ENCODE measurements at places on chromosomes 5 and 9.

DNA sequence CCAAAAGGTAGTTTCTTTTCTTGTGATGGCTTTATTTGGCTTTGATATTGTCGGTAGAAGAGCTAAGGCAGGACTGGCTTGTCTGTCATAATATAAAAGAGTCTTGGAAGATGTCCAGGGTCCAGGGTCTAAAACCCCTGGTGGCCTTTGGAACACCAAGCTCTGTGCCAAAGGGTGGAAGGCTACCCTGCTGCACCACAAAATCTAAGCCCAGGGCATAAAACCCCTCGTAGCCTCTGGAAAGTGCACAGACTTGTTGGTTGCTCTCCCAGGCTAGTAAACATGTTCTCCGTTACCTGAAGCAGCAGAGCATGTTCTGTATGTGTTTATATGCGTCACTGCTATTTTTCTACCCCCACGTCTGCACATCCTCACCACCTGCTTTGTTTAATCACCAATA lies 75.5 kb downstream of the OSTF1 start:
- H3K27me3 ChIP-seq, result no peaks in the 10 kb centered on the region
- H3K4me1 ChIP-seq, result peaks cover 7% of the 10 kb centered on the region
- no peak overlapping the region for H3K4me3 ChIP-seq
- no peak overlapping the region for H3K27ac ChIP-seq
- H3K36me3 ChIP-seq, result no peaks in the 10 kb centered on the region
- DNase-seq, result no peak

- no peaks in the 10 kb centered on the region for H3K4me1 ChIP-seq
- H3K36me3 ChIP-seq, result no peaks in the 10 kb centered on the region
- H3K4me3 ChIP-seq, result no peak overlapping the region
- no peak overlapping the region for H3K27ac ChIP-seq
Observed at GRCh38 chr9:134227451-134228411, 63.4 kb upstream of the RNU6ATAC start.

DNA sequence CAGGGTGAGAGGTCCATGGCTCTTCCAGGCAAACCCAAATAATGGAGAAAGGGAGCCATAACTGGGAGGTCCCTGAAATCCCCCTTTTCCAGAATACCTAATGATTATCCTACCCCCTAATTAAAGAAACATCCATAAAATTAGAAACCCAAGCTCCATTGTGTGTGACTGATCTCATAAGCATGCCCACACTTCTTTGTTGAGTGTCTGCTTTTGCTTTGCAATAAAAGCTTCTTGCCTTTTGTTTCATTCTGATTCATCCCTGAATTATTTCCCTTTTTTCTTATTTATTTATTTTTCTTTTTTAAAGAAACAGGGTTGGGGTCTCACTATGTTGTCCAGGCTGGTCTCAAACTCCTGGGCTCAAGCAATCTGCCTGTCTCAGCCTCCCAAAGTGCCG lies 33.1 kb downstream of the BTF3 start:
- no peaks in the 10 kb centered on the region for H3K4me1 ChIP-seq
- H3K36me3 ChIP-seq, result no peaks in the 10 kb centered on the region
- H3K4me3 ChIP-seq, result no peak overlapping the region

DNA sequence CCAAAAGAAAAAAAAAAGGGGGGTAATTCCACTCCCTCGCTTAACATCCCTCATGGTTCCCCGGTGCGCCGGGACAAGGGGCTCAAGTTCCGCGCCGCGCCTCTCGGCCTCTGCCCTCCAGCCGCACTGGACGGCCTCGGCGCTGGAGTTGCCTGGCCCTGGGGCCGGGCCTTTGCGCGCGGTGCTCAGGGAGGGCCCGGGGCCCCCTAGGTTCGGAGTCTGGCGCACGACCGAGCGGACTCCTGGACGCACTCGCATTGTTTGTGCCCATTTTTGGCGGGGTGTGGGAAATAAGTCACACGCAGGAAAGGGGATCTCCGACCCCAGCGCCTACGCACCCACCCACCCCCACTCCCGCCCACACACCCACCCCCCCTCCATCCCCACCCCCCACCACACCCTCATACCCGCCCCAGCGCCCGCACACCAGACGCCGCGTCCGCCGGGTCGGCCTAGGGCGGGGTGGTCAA lies 381 bp downstream of the MED22 start:
- H3K4me3 ChIP-seq, result peak overlapping the region; percentile 99
- H3K36me3 ChIP-seq, result peaks cover 56% of the 10 kb centered on the region
- H3K4me1 ChIP-seq, result peaks cover 29% of the 10 kb centered on the region
- H3K27me3 ChIP-seq, result no peaks in the 10 kb centered on the region
- DNase-seq, result peak; percentile 45

- no peaks in the 10 kb centered on the region for H3K36me3 ChIP-seq
- no peak overlapping the region for H3K4me3 ChIP-seq
- no peak for DNase-seq
- H3K27ac ChIP-seq, result no peak overlapping the region
- H3K4me1 ChIP-seq, result no peaks in the 10 kb centered on the region
Observed at GRCh38 chr5:33136785-33137184, 304.0 kb upstream of the TARS1 start.

- no peaks in the 10 kb centered on the region for H3K36me3 ChIP-seq
- no peak overlapping the region for H3K4me3 ChIP-seq
- DNase-seq, result no peak
- no peaks in the 10 kb centered on the region for H3K27me3 ChIP-seq
- H3K27ac ChIP-seq, result no peak overlapping the region
Observed at GRCh38 chr5:135737701-135738563, 96.5 kb upstream of the SLC25A48 start.

DNA sequence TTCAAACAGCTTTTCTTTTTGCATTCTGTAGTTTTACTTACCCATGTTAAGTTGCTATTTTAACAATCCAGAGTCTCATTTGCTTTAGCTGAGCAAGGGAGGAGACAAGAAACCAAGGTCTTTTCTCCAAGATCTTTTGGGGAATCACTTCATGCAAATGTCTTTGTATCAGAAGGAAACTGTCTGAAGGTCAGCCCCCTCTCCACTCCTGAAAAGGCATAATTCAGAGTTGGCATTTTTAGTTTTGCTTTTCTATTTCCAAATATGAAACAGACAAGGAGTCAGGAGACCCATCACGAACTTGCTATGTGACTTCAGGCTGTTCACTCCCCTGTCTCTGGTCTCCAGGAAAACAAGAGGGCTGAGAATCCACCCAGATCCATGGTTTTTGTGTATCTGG lies 12.3 kb upstream of the TNFSF15 start:
- no peaks in the 10 kb centered on the region for H3K27me3 ChIP-seq
- no peaks in the 10 kb centered on the region for H3K36me3 ChIP-seq
- no peak overlapping the region for H3K27ac ChIP-seq
- no peak for DNase-seq
- H3K4me1 ChIP-seq, result no peaks in the 10 kb centered on the region
- no peak overlapping the region for H3K4me3 ChIP-seq

- no peak overlapping the region for H3K27ac ChIP-seq
- no peak overlapping the region for H3K4me3 ChIP-seq
- H3K4me1 ChIP-seq, result no peaks in the 10 kb centered on the region
- DNase-seq, result no peak
- H3K36me3 ChIP-seq, result no peaks in the 10 kb centered on the region
Observed at GRCh38 chr5:133919148-133920136, 49.0 kb downstream of the C5orf15 start.

DNA sequence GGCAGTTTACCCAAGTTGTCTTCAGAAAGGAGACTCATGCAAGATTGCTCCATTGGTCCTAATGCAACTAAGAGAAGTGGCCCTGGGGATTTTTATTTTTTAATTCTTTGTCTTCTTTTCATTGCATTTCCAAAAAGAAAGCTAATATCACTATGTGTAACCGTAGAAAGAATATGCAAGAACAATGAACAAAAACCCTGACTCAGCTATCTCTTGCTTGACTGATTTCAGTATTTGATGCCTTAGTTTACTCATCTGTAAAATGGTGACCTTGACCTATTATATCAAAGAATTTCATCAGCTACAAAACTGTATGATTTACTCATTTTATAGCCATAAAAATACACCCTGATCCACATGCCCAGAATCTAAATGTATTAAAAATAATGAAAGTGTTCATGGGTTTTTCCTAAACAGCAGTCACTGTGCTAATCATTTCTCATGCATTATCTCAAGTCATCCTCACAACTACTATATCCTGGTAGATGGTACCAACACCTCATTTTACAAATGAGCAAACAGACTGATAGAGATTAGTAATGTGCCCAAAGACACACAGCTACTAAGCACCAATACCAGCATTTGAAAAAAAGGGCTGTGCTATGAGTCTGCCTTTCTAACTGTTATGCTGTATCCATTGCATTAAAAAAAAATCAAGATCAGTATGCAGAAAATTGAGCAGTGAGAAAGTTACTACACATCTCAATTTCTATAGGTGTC lies 185.7 kb downstream of the MLLT3 start:
- H3K27me3 ChIP-seq, result no peaks in the 10 kb centered on the region
- H3K4me3 ChIP-seq, result no peak overlapping the region

DNA sequence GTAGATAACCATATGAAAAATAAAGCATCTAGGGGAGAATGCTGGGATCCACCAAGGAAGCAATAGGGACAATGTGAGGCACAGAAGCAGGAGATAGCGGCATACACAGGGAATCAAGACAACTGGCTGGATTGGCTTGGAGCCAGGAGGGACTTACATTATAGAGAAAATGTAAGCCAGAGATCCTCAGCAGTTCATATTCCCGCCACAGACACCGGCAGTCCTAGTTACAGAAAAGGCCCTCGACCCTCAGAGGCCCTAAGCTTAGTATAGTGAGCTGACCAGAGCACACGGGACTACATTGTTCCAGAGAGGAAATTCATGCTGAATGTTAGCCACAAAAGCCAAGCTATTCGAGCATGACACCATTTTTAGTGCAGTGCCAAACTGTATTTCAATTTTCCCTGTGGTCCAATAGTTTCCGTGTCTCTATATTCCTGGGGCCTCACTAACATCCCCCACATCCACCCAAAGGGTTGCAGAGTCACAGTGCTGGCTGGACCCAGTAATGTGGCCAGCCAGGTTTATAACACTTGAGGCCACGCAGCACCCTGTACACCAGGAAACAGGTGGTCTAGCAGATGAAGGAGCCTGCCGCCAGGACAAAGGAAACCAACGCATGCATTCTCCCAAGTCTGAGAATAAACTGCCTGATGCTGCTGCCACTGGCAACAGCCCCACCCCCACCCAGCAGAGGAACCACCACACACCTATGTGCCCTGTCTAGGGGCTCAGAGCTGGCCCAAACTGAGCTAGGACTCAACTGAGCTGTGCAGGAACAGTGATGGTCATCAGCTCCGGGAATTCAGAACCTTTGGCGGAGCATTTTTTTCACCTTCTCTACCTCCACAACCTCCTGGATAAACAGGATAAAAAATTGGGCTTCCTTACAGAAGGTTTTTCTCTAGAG lies 693.2 kb upstream of the CHD1 start:
- no peaks in the 10 kb centered on the region for H3K27me3 ChIP-seq
- H3K36me3 ChIP-seq, result no peaks in the 10 kb centered on the region
- DNase-seq, result no peak
- H3K27ac ChIP-seq, result no peak overlapping the region
- no peaks in the 10 kb centered on the region for H3K4me1 ChIP-seq

GRCh38 chr9:112035166-112035826 lies 138.7 kb downstream of the UGCG start:
- H3K4me1 ChIP-seq, result peaks cover 34% of the 10 kb centered on the region
- H3K27ac ChIP-seq, result no peak overlapping the region
- no peak overlapping the region for H3K4me3 ChIP-seq
- no peaks in the 10 kb centered on the region for H3K27me3 ChIP-seq
- H3K36me3 ChIP-seq, result no peaks in the 10 kb centered on the region
- DNase-seq, result no peak

- no peak overlapping the region for H3K27ac ChIP-seq
- H3K36me3 ChIP-seq, result no peaks in the 10 kb centered on the region
- no peaks in the 10 kb centered on the region for H3K4me1 ChIP-seq
- DNase-seq, result no peak
- no peaks in the 10 kb centered on the region for H3K27me3 ChIP-seq
Observed at GRCh38 chr9:18347386-18348082, 126.4 kb upstream of the ADAMTSL1 start.

DNA sequence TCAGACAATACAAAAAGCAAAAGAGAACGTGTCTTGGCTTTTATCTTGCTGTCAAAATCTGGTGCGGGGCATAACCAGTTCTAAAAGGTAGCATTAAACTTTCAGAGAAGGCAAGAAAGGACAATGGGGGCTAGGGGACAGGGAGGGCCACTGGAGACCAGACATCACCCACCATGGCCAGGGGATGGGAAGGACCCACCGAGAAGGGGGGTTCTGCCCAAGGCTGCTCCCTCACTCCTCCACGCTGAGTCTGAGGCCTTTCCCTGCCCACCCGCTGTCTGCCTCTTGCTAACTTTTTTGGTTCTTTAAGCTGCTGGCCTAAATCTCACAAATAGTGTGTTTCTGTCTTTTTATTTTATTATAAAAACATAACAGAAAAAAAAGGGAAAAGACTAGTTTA lies 33.6 kb downstream of the ATPSCKMT start:
- no peaks in the 10 kb centered on the region for H3K36me3 ChIP-seq
- no peaks in the 10 kb centered on the region for H3K27me3 ChIP-seq
- no peak for DNase-seq

DNA sequence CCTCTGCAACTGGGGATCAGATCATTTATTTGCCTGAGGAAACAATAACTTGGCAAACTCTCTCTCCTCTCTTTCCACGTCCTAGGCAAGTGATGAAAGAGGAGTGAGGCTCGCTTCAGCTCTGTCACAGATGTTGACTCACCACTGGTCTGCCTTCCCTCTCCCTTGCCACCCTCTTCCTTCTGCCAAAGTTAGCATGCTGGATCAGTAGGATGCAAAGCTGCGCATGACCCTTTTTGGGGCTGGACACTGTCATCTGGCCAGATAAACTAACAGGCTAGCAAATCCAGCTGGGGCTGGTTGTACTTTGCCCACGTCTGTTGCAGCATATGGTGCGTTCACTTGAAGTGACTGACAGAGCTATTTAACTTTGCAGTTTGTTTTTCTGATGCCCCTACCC lies 36.2 kb upstream of the SMARCA2 start:
- no peaks in the 10 kb centered on the region for H3K4me1 ChIP-seq
- DNase-seq, result no peak
- no peak overlapping the region for H3K4me3 ChIP-seq
- H3K36me3 ChIP-seq, result no peaks in the 10 kb centered on the region
- no peak overlapping the region for H3K27ac ChIP-seq
- no peaks in the 10 kb centered on the region for H3K27me3 ChIP-seq

DNA sequence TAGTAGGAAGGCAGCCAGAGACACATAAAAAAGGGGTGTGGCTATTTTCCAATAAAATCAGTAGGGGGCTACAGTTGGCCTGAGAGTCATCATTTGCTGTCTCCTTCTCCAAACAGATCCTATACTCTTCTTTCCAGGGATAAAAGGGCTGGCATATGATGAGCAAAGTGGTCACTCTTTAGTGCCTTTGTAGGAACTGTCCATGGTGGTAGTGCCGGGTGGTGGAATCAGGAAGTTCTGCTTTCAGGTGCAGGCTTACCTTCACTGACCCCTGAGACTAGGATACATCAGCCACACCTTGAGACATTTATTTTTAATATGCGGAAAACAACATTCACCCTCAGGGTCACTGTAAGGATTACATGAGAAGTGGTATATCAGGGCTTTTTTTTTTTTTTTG lies 80.8 kb downstream of the ASTN2 start:
- no peak overlapping the region for H3K27ac ChIP-seq
- H3K36me3 ChIP-seq, result no peaks in the 10 kb centered on the region
- no peak for DNase-seq
- H3K4me3 ChIP-seq, result no peak overlapping the region
- H3K27me3 ChIP-seq, result no peaks in the 10 kb centered on the region

- H3K36me3 ChIP-seq, result no peaks in the 10 kb centered on the region
- DNase-seq, result no peak
- H3K4me1 ChIP-seq, result peaks cover 27% of the 10 kb centered on the region
- peak overlapping the region; percentile 6 for H3K4me3 ChIP-seq
Observed at GRCh38 chr5:103122242-103122641, 2.1 kb downstream of the PPIP5K2 start.
